ENCODE measurements at places on chromosomes 12 and 14.

- no peak for DNase-seq
Observed at GRCh38 chr12:24560831-24561271, 388.1 kb downstream of the BCAT1 start.

DNA sequence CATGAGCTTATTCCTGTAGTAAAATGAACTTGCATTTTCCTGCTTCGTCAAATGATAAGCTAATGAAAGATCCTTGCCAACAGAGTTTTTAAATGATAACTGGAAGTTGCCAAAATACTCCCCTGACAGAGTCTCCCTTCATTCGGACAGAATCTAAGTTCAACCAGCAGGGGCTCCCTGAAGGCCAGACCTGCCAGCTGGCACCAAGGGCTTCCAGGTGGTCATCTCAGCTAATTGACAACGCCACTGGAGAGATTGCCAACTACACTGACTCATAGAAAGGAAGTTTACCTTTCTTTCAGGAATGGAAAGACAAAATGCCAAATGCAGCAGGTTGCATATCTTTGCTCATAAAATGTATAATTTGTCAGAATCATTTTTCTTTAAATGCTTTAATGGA lies 462.8 kb downstream of the GXYLT1 start:
- no peak for DNase-seq

DNA sequence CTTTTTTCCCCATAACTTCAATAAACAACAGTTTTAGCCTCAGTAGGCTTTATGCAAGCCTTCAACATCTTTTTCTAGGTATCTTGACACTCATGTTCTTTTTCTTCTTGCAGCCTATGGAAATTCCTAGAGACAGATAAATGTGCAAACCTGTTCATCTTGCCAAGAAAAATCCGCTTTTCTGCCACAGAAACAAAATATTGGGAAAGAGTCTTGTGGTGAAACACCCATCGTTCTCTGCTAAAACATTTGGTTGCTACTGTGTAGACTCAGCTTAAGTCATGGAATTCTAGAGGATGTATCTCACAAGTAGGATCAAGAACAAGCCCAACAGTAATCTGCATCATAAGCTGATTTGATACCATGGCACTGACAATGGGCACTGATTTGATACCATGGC lies 295.9 kb downstream of the ZFP36L1 start:
- no peak for DNase-seq

- DNase-seq = no peak
Observed at GRCh38 chr14:38646391-38646790, 390.5 kb upstream of the CLEC14A start.

- DNase-seq = no peak
Observed at GRCh38 chr12:75692876-75693275, 181.5 kb upstream of the KRR1 start.

GRCh38 chr14:64478634-64479250 lies 13.4 kb downstream of the AKAP5 start:
- no peak for DNase-seq

- no peak for DNase-seq
Observed at GRCh38 chr14:88835661-88836060, 11.2 kb downstream of the TTC8 start.

GRCh38 chr12:43840338-43840737 lies 4.5 kb downstream of the TMEM117 start:
- DNase-seq = no peak

GRCh38 chr12:53603196-53603595 lies 23.0 kb downstream of the ATF7 start:
- no peak for DNase-seq

DNA sequence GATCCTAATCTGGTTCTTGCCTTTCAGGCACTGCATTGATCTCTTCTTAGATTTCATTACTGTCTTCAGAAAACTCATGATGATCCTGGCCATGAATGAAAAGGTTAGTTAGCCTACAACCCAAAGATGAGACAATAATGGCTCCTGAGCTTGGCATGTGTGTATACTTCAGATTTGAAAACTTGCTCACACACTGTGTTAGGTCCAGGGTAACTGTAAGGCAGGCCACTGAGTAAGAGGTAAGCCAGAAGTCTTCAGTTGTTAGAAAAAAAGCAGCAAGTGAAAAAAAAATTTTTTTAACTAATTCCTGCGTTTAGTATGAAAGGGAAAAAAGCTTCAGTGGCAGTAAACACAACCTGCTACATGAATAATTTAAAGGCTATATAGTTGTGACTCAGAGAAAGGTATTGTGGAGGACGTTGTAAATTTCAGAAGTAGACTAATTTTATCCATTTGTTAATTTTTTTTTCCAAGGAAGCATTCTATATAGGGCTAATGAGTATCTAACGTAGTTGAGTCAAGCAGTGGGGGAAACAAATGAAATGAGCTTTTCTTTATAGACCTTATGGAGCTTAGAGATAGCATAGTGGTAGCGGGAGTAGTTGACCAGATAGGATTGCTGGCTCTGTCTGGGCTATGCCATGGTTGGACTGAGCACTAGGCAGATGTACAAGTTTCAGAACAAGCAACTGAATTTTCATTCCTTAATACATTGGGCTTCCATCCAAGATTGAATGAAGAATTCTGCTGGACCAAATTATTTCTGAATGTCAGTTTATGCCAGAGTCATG lies 20.5 kb downstream of the TMBIM6 start:
- no peak for DNase-seq

GRCh38 chr12:84361651-84362551 lies 550.7 kb downstream of the SLC6A15 start:
- DNase-seq = no peak

- no peak for DNase-seq
Observed at GRCh38 chr14:53929871-53930715, 26.5 kb downstream of the BMP4 start.

GRCh38 chr12:106089935-106090334 lies 48.8 kb downstream of the NUAK1 start:
- no peak for DNase-seq

GRCh38 chr14:80017795-80018194 lies 193.5 kb downstream of the DIO2 start:
- no peak for DNase-seq

DNA sequence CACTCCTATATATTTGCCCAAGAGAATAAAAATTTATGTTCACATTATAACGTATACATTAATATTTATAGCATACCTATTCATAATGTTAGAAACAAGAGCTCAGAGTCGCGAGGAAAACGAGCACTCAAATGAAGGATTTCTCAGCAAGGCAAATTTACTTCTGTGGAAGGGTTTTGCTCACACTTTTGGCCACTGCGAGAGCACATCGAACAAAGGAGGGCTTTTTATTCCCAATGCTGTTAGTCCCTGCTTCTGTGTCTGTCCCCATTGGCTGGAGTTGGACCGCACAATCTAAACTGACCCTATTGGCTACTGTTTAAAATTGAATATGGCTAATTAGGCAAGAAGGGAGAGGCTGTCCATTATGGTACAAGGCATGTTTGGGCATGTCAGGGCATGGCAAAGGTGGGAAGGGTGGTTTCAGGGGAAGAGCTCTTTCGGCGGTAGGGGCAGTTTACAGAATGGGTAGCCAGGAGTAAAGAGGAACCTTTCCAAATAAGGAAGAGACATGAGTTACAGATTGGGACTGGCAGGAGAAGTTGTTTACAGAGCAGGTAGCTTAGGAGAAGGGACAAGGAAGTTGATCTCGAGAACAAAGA lies 702.9 kb downstream of the TRHDE start:
- no peak for DNase-seq

DNA sequence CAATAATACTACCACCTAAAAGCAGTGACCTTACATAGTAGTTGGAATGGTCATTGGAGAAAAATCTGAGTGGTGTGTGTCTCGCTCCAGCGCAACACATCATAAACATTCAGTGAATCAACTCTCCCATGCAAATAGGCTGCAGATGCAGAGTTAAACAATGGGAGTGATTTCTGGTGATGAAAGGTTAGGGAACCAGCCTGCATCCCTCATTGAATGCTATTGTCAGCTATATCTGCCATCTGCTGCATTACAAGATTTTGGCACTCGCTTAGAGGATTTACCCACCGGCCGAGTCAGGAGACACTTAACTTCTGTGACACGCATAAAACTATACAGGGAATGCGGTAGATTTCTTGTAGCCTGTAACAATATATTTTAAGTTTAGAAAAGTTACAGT lies 900.9 kb downstream of the FLRT2 start:
- peak; percentile 15 for DNase-seq

DNA sequence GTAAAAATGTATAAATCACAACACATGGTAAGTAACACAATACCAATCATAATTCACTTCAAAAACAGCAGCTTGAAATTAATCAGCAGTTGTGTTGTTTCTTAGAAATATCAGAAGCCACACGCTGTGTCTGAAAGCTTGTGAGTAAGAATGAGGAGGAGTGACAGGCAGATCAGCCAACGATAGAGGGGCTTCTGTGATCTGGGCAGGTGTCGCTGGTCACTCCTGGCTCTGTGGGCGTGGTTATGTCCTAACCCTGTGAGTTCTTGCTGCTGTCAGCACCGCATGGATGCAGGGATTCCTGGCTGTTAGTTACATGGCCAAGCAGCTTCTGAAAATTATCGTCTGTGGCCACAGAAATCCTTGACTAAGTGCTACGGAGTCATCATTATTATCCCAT lies 123.4 kb downstream of the SLC25A47 start:
- no peak for DNase-seq

GRCh38 chr12:25052196-25052913 lies 103.5 kb upstream of the BCAT1 start:
- DNase-seq = peak; percentile 92

DNA sequence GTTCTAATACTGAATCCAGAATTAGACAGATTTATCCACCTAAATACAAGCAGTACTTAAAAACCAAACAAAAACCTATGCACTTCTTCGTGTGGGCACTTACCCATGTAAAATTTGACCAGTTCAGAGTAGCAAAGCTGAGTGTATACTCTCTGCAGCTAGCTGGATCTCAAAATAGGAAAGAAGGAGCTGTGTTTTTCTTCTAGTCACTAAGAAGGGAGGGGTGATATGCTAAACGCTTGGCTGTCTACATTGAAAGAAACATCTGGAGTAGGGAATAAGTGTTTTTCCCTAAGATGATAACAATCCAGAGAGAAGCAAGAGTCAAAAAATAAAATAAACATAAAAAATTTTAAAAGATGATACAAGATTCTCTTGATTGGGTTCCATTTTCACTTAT lies 20.0 kb downstream of the RBMS2 start:
- DNase-seq = no peak

DNA sequence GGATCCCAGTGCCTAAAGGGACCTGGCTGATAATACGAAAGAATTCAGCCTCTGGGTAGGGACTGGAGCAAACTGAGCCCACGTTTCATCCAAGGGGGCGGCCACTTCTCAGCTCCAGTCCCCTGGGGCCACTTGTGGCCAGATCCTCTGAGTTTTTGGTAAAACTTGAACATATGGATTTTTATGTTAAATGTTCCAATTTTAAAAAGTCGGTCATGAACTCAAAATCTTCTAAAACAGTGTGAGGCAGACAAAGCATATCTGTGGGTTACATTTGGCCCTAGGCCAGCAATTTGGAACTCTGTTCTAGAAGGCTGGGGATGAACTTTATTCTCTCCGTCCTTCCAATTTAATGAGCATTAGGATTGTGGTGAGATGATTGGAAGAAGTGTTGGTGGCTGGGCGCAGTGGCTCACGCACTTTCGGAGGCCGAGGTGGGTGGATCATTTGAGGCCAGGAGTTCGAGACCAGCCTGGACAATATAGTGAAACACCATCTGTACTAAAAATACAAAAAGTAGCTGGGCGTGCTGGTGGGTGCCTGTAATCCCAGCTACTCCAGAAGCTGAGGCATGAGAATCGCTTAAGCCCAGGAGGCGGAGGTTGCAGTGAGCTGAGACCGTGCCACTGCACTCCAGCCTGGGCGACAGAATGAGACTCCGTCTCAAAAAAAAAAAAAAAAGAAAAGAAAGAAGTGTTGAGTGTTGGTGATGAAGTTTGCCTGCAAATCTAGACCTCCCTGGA lies 3.0 kb upstream of the PPP1CC start:
- DNase-seq = no peak

- no peak for DNase-seq
Observed at GRCh38 chr12:131046813-131047788, 93.4 kb downstream of the ADGRD1 start.

- no peak for DNase-seq
Observed at GRCh38 chr12:19428246-19428645, 11.0 kb upstream of the AEBP2 start.

GRCh38 chr12:7609495-7609894 lies 56.2 kb downstream of the APOBEC1 start:
- DNase-seq = no peak

- DNase-seq = no peak
Observed at GRCh38 chr14:69044965-69045555, 66.0 kb upstream of the ACTN1 start.

- no peak for DNase-seq
Observed at GRCh38 chr12:11749943-11750690, 100.6 kb downstream of the ETV6 start.

GRCh38 chr14:92646952-92647796 lies 101.3 kb downstream of the LGMN start:
- no peak for DNase-seq

DNA sequence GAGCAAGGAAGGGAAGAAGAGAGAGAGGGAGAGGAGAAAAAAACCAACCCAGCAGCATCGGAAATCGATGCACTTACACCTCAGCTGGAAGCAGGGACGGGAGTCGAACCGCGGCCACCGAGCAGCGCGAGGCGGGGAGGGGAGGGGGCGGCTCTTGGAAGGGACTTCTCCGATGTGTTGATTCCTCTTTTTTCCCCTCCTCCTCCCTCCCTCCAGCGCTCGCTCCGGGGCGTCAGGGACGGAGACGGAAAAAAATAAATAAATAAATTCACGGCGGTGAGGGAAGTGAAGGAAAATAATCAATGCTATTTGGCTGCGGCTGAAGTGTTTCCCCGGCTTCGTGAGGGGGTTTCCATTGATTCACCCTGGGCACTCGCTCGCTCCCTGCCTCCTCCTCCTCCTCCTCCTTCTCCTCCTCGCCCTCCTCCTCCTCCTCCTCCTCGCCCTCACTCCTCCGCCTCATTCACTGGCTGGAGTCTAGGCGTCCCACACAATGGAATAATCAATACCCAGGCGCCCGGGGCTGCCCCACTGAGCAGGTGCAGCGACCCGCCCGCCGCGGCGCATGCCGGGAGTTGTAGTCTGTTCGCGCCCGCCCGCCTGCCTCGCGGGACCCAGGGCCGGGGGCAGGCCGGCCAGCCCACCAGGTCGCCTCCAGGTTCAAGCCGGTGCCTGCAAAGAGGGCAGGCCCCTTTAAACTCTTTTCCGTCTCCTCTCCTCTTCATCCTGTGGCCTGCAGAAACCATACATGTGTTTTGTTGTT lies at the start of gene ZFHX2:
Gene ZFHX2, minus strand, starts transcription at position 500 of the 763 bp plus-strand sequence. CDS start 16,440 bp downstream, outside the sequence.
- peak; percentile 81 for DNase-seq

GRCh38 chr12:79414252-79414651 lies 276.5 kb downstream of the PAWR start:
- DNase-seq = no peak

- no peak for DNase-seq
Observed at GRCh38 chr14:77061630-77062257, 33.2 kb upstream of the IRF2BPL start.

DNA sequence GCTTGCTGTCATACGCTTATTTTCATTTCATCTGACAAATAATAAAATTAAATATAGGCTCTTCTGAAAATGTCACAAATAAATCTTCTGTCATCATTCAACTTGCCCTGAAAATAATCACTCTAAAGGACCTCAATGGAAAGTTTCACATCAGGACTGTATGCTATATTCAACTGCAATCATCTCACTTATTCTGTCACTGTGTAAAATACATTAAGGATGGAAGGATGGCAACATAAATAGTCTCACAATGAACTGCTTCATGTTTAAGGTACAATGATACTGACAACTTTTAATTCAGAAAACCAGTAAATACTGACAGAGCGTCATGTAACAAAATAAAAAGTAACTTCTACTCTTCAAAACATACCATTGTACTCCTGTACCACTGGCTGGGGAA lies 82.1 kb downstream of the CEP83 start:
- no peak for DNase-seq
